Forelimb muscle (tissue), 1 donor: ENCODE measurements at places on chromosomes 3 and 15. TPM values are rescaled to one million over a fixed set of nuclear protein-coding genes. Genes with fewer than 3 reads are reported as not detected.

The CRYGS gene
- 3.5 TPM for polyA plus RNA-seq

The TMCO5A gene
- polyA plus RNA-seq = not detected

The PRSS50 gene
- 0.19 TPM for polyA plus RNA-seq

The NSMCE3 gene
- 5.8 TPM for polyA plus RNA-seq

The ASB14 gene
- 0.89 TPM for polyA plus RNA-seq

The RTP1 gene
- not detected for polyA plus RNA-seq

The SELENOT gene
- polyA plus RNA-seq = 46.7 TPM

The THPO gene
- 1.8 TPM for polyA plus RNA-seq

The CPLX3 gene
- polyA plus RNA-seq = not detected

The LSAMP gene
- polyA plus RNA-seq = 4.5 TPM

The HERC2 gene
- 30.7 TPM for polyA plus RNA-seq

The NEK10 gene
- 4.6 TPM for polyA plus RNA-seq

The ZNF662 gene
- 19.5 TPM for polyA plus RNA-seq

The BFSP2 gene
- not detected for polyA plus RNA-seq

The CLEC3B gene
- polyA plus RNA-seq = 94.4 TPM

The SLC2A2 gene
- polyA plus RNA-seq = not detected

The FANCD2OS gene
- polyA plus RNA-seq = 0.30 TPM

The MAN2A2 gene
- 34.7 TPM for polyA plus RNA-seq

The SCG3 gene
- 0.09 TPM for polyA plus RNA-seq

The GRAMD1C gene
- 2.7 TPM for polyA plus RNA-seq
